ENCODE measurements at places on chromosomes 2 and 18. TPM values are rescaled to one million over a fixed set of nuclear protein-coding genes. Genes with fewer than 3 reads are reported as not detected.
A peak's percentile ranks its signal among the peaks of the same experiment; 100 is the strongest.

DNA sequence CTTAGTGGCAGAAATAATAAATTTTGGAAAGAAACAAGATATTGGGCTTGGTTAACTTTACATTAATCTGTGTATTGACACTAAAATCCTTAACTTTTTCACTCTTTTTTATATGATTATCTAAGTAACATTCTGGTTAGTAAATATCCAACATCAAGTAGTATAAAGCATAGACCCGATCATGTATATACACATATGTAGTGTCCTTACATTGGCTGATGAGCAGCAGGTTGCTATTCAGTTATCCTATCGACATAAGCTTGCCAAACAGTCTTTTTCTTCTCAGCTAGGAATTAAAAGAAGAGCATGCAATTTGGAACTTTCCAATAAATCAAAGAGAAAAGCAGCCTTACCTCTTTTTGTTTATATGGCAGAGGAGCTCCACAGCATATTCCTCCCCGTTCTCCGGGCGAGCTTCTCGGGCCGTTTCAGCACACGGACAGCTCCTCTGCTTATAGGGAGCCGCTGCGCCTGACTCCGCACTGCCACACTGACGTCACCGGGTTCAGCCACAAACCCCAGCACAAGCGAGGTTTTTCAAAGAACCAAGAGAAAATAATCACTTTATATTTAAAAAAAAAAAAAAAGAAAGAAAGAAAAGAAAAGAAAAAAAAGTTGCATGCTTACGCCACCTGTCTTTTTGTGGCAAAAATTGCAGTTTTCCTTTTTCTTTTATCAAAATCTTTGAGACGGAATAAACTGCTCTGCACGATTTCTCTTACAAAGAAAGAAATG is at the start of gene SCG2:
TSS of gene SCG2 (minus strand) at position 430 of the 735 bp plus-strand sequence. CDS start 3,079 bp downstream, outside the sequence.
- peak; percentile 13 for DNase-seq

DNA sequence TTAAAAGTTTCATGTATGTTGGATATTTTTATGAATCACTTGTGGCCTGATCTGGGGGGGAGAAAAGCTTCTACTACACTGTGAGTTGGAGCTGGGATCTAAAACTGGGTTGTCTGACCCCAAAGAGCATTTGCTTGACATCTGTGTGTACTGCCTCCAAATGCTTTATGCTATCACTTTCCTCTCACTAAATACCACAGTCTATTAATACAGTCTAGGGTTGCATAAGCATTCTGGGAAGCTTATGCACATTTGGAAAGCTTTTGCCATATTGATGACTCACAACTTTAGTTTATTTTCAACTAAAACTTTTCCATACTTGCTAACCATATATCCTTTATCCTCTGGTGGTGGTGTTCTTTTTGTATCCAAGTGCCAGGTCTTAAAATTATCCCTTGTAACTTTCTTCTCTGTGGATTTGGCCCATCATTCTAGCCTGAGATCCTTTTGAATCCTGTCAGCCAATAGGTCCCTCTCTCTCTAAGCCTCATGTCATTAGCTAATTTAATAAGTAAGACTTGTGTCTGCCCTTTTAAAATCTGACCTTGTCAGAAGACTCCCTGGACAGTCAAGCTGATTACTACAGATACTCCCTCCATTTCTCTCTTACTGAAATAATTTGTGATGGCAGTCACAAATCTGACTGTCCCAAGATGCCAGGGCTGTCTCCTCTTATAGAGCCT is 72.7 kb downstream of the NXPH2 start:
- no peak for DNase-seq

DNA sequence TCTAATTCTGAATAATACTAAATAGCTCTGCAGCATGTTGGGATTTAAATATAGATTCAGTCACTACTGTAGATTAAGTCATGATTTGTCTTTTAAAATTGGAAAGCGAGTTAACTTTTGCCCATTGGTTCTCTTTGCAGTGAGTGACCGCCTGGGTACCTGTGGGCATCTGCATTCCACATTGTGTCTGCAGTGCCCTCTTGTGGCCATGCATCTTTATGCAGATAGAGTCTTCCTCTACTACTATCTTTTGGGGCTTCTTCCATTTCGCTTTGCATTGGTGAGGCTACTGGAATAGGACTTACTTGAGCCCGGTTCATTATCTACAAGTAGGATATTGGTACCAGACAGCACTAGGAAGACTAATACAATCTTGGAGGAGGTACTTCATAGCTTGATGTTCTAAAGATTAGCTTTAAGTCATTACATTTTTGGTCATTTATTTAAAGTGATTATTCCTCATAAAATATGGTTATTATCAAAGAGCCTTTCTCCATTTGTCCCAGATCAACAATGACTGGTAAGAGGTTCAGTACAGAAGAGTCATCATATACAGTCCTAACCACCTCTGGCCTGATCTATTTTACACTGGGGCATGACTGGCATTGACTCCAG is 203.0 kb downstream of the SOCS6 start:
- DNase-seq: peak; percentile 42

- DNase-seq: no peak
Measured at GRCh38 chr2:164474873-164475272, 146.4 kb downstream of the GRB14 start.

DNA sequence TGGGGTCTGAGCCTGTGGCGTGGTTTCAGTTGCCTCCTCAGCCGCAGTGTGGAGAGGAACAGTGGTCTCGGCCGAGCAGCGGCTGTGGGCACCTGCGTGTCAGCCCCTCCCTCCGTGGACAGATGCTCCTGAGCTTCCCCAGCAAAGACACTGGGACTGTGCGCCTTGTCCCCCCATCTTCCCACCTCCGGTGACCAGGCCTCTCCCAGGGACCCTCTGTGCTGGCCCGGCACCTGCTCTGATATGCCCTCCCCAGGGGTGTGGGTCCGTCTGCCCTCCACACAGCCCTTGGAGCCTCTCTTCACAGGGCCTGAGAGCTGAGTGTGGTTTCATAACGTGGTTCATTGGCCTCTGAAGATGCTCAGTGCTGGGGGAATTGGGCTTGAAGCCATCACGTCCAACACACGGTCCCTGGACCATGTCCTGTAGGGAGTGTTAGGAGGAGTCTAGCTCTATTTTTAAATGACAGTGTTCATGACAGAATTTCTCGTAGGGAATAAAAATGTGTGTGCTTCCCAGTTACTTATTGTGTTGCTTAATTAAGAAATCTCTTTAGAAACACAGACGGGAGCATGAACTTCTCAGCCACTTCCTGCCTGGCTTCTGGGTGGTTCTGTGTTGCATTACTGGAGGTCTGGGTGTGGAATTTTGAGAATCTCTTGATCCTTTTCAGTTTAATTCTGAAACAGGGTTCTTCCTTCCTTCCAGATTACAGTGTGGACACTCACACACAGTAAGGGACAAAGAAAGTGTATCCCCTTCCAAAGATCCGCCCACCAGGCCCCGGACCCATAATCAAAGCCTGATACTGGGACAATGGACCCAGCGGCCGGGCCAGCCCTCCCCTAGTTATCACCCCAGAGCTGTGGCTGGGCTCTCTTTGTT is 110.7 kb downstream of the NFATC1 start:
- DNase-seq: no peak

- no peak for DNase-seq
Measured at GRCh38 chr2:181750305-181750704, 70.0 kb upstream of the NEUROD1 start.

DNA sequence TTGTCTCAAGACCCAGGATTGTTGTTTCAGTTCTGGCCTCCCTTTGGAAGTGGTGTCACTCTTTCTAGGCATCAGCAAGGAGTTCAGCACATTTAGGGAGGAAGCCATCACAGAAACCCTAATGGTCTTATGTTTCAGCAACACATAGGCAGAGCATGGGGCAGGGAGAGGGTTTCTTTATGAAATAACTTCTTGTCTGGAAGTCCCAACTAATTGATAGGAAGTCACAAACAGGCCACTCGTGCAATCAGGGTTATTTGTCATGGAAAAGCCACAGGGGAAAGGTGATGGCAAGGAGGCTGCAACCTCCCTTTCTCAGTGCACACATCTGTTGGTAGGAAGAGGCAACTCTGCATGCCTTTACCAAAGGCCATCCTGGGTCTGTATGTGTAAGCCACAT is 103.0 kb downstream of the BCL11A start:
- DNase-seq: no peak

DNA sequence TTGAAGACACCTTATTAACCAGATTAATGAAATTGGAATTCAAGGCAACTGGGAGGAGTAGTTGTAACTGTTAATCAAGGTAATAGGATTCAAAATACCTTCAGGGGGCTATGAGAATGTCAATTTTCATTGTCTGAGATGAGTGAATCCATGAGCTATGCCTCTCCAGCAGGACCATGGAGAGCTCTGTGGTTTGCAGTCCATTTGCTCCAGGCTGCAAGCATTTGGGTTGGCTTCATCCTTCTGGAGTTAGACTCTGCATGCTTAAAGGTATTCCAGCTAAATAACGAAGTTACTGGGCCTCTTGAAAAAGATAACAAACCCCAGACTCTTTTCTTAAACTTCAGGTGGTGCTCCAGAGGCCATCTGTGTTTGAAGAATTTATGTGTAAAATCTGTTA is 207.1 kb upstream of the SLC8A1 start:
- DNase-seq: no peak

DNA sequence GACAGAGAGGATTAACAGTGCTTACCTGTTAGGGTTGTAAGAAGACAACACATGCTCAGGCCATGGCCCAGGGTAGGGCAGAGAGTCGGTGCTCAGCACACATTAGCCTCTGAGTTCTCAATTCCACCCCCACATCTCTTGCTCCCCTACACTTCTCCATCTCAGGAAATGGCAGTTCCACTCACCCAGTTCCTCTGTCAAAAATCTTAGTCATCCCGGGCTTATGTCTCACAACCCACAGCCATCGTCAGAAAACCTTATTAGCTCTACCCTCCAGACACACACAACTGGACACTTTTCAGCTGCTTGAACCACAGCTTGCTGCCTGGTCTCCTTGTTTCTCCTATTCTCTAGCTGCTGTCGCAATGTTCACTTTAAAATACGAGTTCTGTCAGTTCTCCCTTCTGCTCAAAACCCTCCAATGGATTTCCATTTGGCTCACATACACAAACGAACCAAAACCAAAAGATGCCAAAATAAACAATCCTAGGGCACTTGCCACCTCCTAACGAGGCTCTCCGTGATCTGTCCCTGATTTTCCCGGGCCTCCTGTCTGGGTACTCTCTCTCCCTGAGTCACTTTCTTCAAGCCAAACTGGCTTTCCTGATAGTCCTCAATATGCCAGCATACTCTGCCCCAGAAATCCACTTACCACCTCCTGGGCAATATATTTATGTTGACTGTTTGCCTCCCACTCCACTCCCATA is 89.7 kb downstream of the KCTD1 start:
- DNase-seq: no peak

DNA sequence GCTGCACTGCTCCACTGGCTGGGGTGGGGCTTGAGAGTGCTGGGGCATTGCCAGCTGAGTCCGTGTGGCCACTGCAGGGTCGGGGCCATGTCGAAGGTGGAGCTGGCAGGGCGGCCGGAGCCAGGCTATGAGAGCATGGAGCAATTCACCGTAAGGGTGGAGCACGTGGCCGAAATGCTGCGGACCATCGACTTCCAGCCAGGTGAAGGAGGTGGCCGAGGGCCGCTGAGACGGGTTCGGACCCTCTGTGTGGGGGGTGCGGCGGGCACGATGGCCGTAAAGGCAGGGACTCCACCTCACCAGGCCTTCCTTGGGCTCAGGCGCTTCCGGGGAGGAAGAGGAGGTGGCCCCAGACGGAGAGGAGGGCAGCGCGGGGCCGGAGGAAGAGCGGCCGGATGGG is 2.1 kb downstream of the UCN start:
- DNase-seq: no peak

- no peak for DNase-seq
Measured at GRCh38 chr2:119486886-119487285, 37.4 kb downstream of the SCTR start.

- no peak for DNase-seq
Measured at GRCh38 chr2:66895206-66895605, 460.3 kb downstream of the MEIS1 start.

GRCh38 chr18:6975084-6975483 is 142.5 kb downstream of the LAMA1 start:
- DNase-seq: no peak

GRCh38 chr2:230174466-230174865 is 45.3 kb downstream of the SP110 start:
- DNase-seq: no peak

DNA sequence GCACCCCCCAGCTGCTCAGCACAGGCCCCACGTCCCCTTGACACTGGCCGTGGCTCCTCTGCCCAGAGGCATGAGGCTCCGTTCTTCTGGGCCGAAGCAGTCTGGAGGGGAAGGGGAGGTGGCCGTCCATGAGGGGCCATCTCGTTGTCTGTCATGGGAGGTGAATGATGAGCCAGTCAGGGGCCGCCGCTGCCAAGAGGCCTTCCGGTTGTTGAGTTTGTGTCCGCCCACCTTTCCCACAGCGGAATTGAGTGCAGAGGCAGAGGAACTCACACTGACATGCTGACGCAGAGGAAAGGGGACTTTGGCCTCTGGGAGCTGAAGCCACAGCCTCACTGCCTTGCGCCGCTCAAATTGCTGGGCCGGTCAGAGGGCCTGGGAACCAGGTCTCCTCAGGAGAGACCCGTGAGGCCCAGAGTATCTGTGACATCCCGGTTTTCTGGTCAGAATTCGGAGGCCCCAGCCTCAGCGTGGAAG is 268.4 kb downstream of the ATAD2B start:
- DNase-seq: no peak

GRCh38 chr2:215532844-215533243 is 97.0 kb upstream of the FN1 start:
- no peak for DNase-seq

DNA sequence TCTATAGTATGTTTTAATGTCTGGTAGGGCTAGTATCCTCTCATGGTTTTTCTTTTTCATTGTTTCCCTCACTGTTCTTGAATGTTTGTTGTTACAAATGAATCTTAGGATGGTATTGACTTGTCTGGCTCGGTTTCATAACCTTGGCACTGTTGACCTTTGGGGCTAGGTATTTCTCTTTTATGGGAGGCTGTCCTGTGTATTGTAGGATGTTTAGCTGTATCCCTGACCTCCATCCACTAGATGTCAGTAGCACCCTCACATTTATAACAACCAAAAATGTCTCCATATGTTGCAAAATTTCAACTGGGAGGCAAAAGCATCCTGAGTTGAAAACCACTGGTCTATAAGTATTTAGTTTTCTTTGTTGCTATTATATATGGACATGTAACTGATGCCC is 7.0 kb upstream of the AOX1 start:
- no peak for DNase-seq

- DNase-seq: no peak
Measured at GRCh38 chr2:221245045-221245444, 327.1 kb downstream of the EPHA4 start.

GRCh38 chr2:157692768-157693167 is 64.1 kb upstream of the ACVR1C start:
- DNase-seq: no peak

Gene TOGARAM2
- under 0.01 TPM for total RNA-seq

Gene HOXD13
- not detected for total RNA-seq

Gene IL36G
- under 0.01 TPM for total RNA-seq

Gene EFHD1
- total RNA-seq: 0.82 TPM

Gene SERPINB10
- total RNA-seq: 0.41 TPM

Gene IMPA2
- 2.9 TPM for total RNA-seq

Gene DPYSL5
- 101 TPM for total RNA-seq

Gene KCNJ13
- 1.6 TPM for total RNA-seq

Gene NT5C1B
- not detected for total RNA-seq

Gene C2orf81
- total RNA-seq: 0.41 TPM

Gene HNMT
- total RNA-seq: 64.0 TPM

Measured in frontal cortex (tissue), 4 donors.